GM03348 (cell line): ENCODE measurements at places on chromosomes 16 and 17.

GRCh38 chr17:63337579-63337978 lies 108.5 kb downstream of the CYB561 start:
- no peak for DNase-seq

GRCh38 chr17:48596000-48596734 lies 2.6 kb upstream of the HOXB5 start:
- no peak for DNase-seq

DNA sequence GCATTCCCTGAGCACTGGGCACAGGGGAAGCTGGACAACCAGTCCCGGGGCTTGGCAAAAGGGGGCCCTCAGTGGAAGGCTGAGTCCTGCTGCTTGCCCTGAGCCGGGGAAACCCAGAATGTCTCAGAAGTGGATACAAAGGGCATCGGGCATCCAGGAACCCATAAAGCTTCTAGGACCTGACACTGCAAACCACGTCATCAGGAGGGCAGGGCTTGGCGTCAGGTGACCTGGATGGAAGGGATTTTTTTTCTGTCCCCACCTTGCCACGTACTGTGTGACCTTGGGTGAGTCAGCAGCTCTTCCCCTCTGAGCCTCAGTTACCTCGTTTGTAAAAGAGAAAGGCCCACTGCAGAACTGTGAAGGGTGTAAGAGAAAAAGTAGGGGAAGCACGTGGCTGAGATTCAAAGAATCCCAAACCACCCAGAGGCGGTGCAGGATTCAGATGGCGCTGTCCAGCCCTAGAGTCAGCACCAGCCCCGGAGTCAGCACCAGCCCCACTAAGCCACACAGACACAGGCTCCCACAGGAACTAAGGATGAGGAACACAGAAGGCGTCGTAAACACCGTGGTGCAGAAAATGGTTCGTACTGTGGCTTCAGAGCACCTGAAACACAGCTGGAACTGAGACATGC lies 53.7 kb downstream of the C16orf95 start:
- DNase-seq = no peak

GRCh38 chr16:11224894-11225676 lies 30.9 kb downstream of the SOCS1 start:
- DNase-seq = no peak

DNA sequence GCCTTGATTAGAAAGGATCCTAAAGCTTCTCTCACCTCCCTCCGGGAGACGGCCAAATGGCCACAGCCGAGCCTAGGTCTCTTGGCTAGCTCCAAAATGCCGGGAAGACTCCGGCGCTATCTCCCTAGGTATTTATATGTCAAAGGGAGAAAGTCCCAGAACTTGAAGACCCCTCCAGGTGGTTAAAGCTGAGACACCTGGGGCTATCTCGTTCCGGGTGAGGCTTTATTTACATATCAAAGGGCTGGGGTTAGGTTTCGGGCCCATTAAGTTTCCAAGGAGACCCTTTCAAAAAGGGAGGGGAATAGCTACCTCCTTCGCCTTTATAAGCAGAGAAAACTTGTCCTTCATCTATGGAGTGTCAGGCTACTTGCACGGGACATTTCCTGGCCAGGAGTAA lies 70.9 kb upstream of the KIFC3 start:
- DNase-seq = no peak

GRCh38 chr17:40454613-40454995 lies 11.4 kb downstream of the IGFBP4 start:
- no peak for DNase-seq

- DNase-seq = no peak
These were observed 20.1 kb downstream of the HSD17B2 start for GRCh38 chr16:82055117-82055516.

DNA sequence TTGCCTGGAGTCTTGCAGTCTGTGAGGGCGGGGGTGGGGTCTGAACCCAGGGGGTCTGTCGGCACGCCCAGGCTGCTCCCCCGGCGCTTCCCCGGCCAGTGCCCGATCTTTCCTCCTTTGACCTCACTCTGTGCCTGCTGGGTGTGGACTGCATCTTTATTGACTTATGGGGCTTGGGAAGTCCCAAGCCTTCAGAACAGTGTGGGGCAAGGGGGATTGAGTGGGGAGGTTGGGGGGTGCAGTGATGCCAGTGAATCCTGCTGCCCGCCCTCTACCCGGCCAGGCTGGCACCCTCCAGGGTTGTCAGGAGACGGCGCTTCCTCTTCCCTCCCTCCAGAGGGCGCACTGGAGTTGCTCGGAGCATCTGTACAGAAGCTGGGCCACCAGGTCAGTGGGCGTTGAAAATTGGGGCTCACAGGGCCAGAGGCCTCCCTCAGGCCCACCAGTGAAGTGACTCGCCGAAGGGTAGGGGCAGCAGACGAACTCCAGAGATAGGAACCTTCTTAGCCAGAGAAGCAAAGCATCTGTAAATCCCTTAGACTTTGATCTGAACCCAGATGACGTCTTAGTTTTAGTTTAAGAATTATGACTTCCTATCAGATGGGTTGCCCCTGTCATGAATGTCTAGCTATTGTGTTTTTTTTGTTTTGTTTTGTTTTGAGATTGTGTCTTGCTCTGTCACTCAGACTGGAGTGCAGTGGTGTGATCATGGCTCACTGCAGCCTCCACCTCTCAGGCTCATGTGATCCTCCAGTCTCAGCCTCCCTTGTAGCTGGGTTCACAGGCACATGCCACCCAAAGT lies 184.8 kb upstream of the CIBAR2 start:
- peak; percentile 76 for DNase-seq

DNA sequence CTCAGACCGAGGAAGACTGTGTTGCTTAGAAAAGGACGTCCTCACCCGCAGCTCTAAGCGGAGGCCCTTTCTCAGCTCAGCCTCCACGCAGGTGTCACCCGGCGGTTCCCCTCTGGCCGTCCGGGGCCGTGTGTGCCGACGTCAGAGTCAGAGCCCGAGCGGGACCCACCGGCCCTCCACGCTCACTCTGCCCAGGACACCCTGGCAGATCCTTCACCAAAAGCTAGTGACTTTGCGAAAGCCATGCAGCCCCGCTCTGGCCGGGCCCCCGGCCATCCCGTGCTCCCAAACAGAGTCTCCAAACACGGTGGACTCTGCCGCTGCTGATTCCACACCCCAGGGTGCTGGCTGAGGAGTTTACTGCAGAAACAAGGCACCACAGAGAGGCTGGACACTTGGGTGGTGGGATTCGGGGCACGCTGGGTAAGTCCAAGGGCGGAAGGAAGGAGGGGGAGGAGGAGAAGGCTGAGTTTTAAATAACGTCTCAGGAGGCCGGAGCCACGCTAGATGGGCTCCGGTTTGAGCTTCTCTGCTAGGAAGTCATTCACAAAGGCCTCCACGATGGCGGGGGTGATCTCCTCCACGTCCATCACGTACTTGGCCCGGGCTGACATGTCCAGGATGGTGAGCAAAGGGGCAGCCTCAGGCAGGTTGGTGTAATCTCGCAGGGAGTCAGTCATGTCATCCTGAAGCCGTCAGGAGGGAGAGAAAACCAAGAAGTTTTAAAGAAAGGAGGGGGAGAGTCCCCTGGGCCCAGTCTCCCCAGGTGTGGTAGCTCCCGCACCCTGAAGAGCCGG lies 18.5 kb downstream of the MRM3 start:
- no peak for DNase-seq

DNA sequence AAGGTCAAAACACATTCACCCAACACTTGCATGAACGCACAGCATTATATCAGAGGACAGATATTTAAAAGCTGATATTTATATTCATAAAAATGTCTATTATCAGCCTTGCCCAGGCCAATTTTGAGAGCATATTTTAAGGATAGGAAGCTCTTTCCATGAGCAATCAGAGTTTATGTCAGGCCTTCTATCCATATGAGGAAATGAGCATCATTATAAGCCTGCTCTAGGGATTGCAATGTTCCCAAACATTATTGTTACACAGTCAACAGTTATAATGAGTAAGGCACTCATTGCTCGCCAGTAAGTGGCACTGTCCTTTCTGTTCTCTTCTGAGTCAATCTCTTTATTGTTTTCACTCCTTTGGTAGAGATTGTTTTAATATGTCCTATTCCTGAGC lies 37.7 kb upstream of the DYNLRB2 start:
- DNase-seq = no peak

DNA sequence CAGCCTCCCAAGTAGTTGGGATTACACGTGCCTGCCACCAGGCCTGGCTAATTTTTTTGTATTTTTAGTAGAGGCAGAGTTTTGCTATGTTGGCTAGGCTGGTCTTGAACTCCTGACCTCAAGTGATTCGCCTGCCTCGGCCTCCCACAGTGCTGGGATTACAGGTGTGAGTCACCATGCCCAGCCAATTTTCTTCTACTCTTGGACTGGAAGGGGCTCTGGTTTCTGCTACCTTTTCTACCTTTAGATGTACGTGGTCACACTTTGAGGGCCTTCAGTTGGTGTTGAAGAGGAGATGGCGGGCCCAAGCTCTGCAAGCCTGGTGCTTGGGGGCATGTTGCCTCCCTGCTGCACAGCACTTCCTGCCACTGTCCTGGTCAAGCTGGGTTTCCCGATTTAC lies 173.6 kb downstream of the PRKCA start:
- no peak for DNase-seq

DNA sequence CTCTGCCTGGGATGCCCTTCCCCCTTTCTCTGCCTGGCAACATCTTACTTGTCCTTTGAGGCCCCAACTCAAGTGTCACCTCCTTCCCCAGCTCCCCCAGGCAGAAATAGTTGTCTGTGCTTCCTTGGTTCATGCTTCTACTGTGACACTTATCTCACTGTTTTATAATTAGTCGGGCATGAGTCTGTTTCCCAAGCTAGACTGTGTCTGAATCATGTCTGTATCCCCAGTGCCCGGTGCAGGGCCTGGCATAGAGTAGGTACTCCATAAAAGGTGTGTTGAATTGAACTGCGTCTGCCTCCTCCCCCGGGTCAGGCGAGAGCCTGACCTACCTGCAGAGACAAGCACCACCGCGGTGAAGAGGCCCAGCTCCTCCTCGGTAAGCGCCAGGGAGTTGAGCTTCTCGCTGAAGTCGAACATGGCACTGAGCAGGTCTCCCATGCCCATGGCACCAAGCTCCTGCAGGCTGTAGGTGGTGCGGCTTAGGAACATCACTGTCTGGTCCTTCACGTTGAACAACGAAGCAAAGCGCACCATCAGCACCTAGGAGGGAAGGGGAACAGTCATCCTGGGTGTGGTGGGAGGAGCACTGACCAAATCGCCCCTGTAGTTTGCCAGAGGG lies 6.7 kb downstream of the NR1D1 start:
- DNase-seq = no peak

DNA sequence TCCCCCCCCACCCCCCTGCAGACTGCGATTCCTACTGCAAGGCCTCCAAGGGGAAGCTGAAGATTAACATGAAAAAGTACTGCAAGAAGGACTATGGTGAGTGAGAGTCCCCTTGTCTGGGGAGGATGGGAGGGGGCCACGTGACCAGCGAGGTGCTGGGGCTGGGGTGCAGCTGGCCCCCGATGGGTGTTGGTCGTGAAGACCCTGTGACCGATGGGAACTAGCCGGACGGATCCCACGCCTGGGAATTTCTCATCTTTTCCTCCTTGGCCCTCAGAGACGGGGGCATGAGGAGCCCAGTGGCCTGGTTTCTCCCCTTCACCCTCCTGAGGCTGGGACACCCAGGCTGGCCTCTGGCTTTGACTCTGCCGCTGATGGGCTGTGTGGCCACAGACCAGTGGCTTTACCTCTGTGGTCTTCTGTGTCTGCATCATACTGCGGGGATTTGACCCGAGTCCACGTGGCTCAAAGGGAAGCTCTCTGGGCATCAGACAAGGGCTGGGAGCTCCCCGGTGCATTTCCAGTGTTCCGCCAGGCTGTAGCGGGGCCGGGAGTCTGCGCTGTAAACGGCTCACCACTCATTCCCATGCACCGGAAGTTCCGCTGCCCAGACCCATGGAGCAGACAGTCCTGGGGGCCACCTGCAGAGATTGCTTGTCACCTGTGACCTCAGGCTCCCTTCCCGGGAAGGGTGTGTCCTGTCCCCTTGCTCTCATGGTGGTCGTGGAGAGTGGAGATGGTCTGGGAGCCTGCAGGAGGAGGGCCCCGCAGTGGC lies 200.0 kb downstream of the NTN1 start:
- no peak for DNase-seq

- DNase-seq = no peak
These were observed 31.4 kb upstream of the SCNN1B start for GRCh38 chr16:23270654-23271053.

DNA sequence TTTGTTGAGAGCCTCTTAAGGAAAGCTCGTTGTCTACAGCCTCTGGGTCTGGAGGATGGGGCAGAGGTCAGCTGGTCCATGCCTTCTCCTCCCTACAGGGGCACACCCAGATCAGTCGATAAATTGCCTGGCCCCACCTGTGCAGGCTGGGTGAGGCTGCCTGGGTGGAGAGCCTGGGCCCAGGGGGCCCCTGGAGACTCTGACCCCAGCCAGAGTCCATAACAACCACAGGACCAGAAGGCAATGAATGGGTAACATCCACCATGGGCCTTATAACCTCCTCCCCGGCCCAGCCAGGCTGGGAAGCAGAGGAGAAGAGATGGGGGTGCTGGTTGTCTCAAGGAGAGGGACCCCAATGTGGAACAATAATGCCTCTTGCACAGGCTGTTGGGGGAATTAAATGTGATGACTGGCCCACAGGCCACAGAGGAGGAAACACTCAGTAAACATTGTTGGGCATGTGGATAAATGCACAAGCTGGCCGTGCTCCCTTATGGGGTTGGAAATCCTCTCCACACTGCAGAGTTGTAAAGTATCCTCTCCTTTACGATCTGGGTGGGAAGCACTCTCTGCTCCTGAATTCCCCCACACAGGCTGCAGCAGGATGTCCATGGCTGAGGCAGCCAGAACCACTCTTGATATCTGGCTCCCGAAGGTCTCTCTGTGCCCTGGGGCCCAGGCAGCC lies 56.7 kb upstream of the TOB1 start:
- DNase-seq = no peak

- DNase-seq = no peak
These were observed 1.7 kb downstream of the SLC5A2 start for GRCh38 chr16:31484491-31485171.

GRCh38 chr16:23420011-23420410 lies 33.0 kb downstream of the COG7 start:
- no peak for DNase-seq

GRCh38 chr16:21084631-21085225 lies 65.9 kb downstream of the DNAH3 start:
- DNase-seq = no peak

GRCh38 chr17:16406742-16407674 lies 8.4 kb upstream of the TRPV2 start:
- DNase-seq = peak; percentile 54

GRCh38 chr16:56119133-56119532 lies 72.2 kb upstream of the GNAO1 start:
- DNase-seq = no peak

GRCh38 chr17:79074649-79075445 lies at the start of gene ENGASE:
TSS of gene ENGASE (plus strand) at chr17:79074824. CDS start at chr17:79074945, 121 bp downstream.
- DNase-seq = peak; percentile 99

GRCh38 chr16:27745348-27745747 lies 195.4 kb downstream of the KATNIP start:
- DNase-seq = no peak

- DNase-seq = no peak
These were observed 260.0 kb downstream of the PHKB start for GRCh38 chr16:47721006-47721637.

- no peak for DNase-seq
These were observed 317.7 kb downstream of the MAF start for GRCh38 chr16:79282806-79283205.

GRCh38 chr17:7144213-7144612 lies 29.6 kb upstream of the ASGR2 start:
- no peak for DNase-seq

GRCh38 chr16:88561485-88562359 lies 8.5 kb upstream of the ZC3H18 start:
- DNase-seq = peak; percentile 91
